ENCODE measurements at places on chromosomes 16 and 17.

DNA sequence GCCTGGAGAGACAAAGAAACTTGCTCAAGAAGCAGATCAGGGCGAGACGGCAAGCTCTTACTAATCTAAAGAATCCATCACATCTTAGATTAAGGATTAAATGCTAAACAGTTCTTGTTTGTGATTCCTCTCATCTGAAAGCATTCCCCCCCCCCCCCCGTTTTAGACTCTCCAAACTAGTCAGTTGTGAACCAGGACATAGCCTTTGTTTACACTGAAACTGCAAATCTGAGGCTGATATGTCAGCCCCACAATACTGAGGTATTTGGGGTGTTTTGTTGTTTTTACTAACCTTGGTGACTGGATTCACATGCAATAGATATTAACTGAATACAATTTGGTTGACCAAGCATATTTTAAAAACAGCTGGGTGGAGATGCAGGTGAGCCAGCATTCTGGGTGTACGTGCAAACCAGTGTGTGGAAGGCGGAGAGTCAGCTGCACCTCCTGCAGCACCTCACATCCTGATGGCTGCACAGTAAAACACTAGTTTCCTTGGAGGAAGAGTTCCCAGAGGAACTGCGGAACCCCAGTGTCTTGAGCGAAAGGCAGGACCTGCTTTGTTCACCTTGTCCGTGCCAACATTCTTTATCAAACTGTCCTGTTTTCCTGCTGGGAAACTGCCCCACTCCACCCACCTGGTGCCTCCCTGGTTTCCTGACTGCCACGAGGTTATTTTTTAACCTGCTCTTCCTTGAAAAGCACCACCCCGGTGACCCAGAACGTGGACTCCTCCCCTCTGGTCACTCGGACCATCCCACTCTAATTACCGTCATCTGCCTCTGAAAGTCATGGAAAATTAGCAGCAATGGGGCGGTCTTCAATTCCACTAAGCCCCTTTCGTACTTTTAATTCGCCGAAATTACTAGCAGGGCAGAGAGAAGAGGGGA, 1.2 kb upstream of the YPEL2 start:
- no peak for DNase-seq

DNA sequence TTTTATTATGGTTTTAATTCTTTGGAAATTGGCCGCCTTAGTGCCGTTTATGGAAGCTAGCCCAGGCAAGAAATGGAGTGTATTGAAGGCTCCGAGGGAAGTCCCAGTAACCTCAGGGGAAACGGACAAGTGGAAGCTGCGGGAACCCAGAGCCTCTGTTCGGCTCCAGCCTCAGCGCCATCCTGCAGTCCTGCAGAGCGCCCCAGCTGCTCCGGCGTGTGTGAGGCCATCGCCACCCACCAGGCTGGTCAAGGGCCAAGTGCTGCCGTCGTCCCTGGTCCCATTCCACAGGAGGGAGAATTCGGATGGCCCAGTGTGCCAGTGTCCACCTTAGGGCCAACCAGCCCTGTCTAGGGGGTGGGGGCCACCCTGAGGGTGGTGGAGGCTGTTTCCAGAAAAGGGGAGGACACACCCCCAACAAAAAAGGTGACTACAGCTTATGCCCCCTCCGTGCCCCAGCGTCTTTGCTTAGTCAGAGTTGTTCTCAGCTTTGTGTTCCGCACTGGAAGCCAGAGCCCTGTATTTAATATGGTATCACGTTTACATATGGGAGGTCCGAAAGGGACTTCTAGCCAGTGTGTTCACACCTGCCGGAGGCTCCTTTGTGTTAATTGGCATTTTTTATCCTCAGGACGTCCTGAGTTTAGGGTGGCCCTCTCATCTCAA, 13.0 kb downstream of the MGRN1 start:
- DNase-seq: no peak

DNA sequence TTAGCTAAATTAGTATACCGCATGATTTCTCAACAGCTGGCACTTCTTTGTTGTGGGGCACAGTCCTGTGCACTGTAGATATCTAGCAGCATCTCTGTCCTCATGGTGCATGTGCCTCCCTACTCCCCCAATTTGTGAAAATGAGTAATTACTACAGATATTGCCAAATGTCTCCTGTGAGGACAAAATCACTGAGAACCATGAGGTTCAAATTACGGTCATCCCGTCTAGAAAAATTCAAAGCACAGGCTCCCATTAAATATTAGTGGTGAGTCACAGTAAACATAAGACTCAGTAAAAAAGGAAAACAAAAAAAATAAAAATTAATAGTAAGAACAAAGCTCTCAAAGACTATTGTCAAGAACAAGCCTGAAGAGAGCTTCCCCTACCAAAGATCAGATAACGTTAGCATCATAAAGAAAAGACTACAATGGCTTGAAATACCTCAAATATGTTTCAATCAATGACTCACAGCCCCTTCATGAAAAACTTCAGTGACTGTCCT, 57.8 kb downstream of the STH start:
- no peak for DNase-seq

DNA sequence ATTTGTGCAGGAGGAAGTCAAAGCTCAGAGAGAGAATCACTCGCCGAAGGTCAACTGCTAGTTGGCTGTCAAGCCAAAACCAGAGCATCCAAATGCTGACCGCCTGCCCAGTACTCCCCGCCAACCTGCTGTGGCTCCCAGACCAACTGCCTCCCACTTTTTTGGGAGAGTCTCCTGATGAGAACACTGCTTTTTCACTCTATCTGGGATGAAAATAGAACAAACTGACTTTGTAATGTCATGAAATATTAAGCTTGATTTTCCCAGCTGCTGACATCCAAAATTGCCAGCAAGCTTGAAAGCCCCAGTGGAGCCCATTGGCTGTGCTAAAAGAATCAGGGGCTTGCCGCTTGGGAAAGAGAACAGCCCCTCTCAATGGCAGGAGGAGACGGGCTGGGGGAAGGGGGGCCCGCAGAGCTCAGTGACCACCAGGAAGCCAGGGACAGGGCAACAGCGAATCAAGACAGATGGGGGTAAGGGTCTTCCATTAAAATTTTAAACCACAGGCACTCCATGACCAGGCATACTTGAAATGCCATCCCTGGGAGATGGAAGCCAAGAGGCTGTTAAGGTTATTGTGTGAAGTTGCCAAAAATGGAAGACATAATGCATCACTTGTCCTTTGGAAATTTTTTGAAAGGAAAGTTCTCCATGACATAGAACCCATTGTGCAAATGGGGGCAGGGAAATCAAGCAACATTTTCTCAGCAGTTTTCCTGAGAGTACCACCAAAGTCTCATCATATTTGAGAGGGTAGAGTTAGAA, 125.7 kb upstream of the CDH5 start:
- DNase-seq: no peak

- no peak for DNase-seq
These were observed 446 bp upstream of the COQ7 start for GRCh38 chr16:19066988-19067348.

DNA sequence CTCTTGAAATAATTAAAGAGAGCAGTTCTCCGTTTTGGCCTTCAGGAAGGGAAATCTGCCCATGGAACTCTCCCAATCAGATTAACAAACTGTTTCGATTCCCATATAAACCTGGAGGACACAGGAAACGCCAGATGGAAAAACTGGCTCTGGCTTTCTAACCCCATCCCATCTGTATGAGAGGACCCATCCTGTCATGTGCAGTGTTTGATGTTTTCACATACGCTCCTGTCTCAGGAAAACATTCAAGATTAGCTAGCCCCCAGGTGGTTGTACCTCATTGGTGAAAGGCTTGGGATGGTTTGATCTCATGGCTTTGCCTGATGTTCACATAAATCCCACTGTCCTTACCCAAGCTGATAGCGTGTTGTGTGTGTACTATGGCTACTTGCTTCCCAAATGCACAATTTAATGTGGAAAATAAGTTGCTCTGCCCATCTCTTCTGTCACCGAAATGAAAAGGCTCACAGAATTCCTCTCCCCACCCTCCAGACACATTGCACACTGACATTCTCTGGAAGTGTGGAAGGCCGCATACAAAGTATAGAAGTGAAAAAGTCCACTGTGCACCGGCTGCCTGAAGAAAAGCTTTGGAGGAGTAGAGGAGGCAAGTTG, 18.2 kb upstream of the ERN1 start:
- DNase-seq: no peak

- DNase-seq: no peak
These were observed 54.8 kb downstream of the RMI2 start for GRCh38 chr16:11400076-11400475.

GRCh38 chr16:10740000-10740844, 3.4 kb upstream of the NUBP1 start:
- DNase-seq: no peak

DNA sequence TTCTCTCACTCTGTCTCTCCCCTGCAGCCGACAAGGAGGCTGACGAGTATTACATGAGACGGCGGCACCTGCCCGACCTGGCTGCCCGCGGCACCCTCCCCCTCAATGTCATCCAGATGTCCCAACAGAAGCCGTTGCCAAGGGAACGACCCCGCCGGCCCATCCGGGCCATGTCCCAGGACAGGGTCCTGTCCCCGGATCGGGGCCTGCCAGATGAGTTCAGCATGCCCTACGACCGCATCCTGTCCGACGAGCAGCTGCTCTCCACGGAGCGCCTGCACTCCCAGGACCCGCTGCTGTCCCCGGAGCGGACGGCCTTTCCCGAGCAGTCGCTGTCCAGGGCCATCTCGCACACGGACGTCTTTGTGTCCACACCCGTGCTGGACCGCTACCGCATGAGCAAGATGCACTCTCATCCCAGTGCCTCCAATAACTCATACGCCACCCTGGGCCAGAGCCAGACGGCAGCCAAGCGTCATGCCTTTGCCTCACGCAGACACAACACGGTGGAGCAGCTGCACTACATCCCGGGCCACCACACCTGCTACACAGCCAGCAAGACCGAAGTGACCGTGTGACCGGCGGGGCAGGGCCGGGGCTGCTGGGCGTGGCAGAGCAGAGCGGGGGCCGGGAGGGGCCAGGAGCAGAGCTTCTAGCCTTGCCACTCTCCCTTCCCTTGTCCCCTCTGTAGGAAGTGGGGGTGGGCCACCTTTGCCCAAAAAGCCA, 40.4 kb upstream of the DNAH9 start:
- DNase-seq: no peak

DNA sequence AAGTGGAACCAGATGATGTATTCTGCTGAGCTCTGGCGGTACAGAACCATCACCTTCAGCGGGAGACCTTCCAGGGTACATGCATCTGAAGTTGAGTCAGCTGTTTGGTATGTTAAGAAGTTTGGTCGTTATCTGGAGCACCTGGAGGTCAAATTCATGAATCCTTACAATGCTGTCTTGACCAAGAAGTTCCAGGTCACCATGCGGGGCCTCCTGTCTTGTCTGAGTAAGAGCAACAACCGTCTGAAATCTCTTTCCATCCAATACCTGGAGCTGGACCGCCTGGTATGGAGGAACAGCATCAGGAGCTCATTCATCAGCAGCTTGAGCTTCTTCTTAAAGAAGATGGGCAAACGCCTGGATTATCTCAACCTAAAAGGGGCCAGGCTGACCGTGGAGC, 4.0 kb downstream of the FBXO39 start:
- no peak for DNase-seq

DNA sequence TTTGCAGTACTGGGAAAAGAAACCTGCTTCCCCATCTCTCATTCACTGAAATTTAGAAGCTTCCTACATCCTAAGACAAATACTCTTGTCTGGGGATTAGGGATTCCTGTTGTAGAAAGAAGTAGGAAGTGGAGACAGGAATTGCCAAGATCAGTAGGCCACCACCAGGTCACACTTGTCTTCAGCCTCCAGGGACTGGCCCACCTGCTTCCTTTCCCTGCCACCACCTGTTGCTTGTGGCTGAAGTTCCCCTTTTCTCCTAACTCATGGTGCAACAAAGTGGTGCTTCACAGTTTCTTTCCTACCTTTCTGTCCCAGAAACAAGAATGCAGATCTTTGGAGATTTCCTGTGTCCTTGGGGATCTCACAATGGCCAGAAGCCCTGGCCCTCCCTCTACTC, 82.4 kb downstream of the WNT3 start:
- DNase-seq: no peak

DNA sequence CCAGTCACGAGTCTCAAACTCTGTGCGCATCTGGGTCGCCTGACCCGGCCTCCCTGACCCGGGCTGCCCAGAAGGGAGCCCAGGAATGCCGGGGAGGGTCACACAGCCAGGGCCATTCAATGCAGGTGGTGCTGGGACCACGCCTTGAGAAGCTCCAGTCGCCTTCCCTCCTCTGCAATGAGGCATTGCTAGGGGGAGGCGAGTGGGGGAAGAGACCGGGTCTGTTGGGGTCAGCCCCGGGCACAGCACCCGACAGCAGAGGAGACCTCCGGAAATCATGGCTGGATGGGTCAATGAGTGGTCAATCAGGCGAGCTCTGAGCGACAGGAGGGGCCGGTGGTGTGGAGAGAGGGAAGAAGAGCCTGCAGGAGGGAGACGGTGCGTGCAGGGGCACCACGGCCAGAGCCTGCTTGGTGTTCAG, 13.3 kb downstream of the JPH3 start:
- no peak for DNase-seq

- DNase-seq: no peak
These were observed 7.3 kb downstream of the CANT1 start for GRCh38 chr17:79002291-79002690.

- no peak for DNase-seq
These were observed 30.9 kb downstream of the XPO6 start for GRCh38 chr16:28180655-28181460.

GRCh38 chr16:49824593-49824992, 31.3 kb downstream of the ZNF423 start:
- no peak for DNase-seq

DNA sequence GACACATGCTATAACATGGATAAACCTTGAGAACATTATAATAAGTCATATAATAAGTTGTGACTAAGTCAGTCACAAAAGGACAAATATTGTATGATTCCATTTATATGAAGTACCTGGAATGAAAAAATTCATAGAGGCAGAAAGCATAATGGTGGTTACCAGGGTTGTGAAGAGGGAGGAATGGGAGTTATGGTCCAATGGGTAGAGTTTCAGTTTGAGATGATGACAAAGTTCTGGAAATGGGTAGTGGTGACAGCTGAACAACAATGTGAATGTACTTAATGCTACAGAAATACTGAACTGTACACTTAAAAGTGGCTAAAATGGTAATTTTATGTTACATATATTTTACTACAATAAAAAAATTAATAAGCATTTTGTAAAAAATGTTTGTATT, 49.7 kb downstream of the MYO1D start:
- DNase-seq: no peak

- DNase-seq: no peak
These were observed 44.1 kb upstream of the CACNG4 start for GRCh38 chr17:66920435-66920834.

DNA sequence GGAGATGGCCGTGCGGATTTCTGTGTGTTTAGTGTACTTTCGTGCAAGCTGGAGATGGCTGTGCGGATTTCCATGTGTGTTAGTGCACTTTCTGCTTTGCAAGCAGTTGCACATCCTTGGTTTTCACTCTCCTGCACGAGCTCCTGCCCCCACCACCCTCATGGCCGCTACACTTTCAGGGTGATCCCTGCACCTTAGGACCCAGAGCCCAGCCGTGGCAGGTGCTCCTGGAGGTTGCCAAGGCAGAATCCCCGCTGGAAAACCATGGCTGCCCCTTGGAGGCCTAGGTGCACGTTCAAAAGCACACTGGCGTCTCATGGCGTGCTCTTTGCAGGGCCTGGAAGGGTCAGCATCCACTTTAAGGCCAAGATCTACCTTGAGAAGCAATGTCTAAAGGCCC, 311.0 kb upstream of the TNRC6C start:
- DNase-seq: no peak

- DNase-seq: no peak
These were observed 800 bp downstream of the ZNF747 start for GRCh38 chr16:30533748-30534367.

Data from activated naive CD4-positive, alpha-beta T cell (primary cell).